Right ventricle myocardium superior (tissue), 1 donor: ENCODE measurements at places on chromosomes 5 and 9.

GRCh38 chr5:97986069-97986468 is 787.4 kb upstream of the RGMB start:
- DNase-seq: no peak

DNA sequence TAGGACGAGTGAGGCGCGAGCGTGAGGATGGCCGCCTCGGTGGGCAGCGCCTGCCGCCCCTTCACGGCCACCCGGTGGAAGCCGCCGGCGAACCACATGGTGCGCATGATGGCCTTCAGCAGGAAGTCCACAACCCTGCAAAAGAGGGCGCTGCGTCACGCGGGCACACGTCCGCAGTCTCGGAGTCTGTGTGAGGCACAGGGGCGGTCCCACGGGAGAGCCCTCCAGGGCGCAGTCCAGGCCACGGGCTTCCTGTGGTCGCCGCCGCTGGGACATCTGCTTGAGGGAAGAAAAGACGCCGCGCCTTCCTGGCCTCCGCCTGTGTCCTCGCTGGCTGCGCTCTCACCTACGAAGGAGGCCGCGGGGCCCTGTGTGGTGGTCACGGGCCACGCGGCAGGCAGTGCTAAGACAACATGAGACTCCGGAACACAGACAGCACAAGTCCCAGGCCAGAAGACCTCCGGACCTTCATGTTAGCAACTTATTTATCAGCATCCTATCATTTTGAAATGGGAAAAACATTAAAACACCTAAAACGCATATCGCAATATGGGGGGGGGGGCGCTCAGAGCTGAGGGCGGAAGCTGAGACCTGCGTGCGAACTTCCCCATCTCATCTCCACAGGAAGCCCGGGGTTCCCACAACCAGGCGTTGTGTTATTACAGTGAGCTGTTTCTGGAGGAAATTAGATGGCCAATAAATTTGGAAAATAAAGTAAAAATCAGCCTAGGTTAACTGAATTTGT is 28.8 kb downstream of the LPCAT1 start:
- DNase-seq: peak; percentile 65

DNA sequence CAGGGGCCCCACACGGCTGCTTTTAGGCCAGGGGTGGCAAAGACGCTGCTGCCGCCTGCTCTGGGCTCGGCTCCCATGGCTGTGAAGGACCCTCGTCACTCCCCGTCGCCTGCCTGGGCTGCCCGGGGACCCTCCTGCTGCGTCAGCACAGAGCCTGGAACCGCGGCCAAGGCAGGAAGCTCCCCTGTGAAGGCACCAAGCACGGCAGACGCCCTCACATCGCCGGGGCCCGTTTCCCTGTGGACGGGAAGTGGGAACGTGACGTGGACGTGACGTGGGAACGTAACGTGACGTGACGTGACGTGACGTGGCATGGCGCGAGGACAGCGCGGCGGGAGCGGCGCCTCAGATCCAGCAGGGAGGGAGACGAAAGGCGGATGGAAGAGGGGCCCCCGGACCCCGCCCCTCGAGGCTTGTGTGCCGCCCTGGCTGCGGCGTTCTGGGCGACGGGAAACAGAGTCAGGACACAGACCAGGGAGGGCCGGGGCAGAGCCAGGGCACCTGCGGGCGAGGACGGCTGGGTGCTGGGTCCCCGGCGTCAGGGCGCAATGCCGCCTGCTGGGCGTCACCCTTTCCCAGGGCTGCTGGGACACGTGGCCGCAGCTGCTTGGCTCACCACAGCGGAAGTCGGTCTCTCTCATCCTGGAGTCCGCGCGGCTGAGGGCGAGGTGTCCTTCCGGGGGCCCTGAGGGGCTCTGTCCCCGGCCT is 53.1 kb downstream of the MRPL36 start:
- DNase-seq: peak; percentile 30

DNA sequence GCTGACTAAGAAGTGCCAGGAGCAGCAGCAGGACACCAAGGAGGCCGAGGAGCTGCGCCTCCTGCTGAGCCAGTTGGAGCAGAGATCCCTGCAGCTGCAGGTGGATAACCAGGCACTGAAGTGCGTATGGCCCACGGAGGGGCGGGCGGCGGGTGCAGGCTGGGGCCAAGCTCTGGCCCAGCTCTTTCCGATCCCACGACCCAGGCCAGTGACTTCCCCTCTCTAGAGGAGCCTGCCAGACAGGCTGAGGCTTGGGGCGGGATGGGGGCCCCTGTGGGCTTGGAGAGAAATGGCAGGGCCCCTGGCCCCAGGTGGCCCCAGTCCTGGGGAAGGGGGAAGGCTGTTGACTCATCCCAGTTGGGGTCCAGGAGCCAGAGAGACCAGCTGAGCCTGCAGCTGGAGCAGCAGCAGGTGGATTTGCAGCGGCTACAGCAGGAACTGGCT is 3.6 kb downstream of the PTRH1 start:
- DNase-seq: no peak

DNA sequence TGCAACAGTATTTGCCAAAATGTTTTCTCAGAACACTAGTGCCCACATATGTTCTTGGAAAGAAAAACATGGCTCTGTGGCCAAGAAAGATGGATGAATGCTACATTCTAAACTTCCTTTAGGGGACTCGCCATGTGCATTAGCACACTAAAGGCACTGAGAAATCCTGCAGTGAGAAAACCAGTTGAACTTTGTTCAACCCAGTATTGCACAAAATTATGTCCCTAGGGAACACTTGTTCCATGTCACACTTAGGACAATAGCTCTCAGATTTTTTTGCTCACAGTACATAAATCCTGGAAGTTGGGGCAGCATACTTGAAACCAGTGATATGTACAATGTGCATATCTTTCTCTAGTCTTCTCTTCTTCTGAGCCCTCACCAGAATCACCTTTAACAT is 96.6 kb downstream of the ADRB2 start:
- DNase-seq: no peak

DNA sequence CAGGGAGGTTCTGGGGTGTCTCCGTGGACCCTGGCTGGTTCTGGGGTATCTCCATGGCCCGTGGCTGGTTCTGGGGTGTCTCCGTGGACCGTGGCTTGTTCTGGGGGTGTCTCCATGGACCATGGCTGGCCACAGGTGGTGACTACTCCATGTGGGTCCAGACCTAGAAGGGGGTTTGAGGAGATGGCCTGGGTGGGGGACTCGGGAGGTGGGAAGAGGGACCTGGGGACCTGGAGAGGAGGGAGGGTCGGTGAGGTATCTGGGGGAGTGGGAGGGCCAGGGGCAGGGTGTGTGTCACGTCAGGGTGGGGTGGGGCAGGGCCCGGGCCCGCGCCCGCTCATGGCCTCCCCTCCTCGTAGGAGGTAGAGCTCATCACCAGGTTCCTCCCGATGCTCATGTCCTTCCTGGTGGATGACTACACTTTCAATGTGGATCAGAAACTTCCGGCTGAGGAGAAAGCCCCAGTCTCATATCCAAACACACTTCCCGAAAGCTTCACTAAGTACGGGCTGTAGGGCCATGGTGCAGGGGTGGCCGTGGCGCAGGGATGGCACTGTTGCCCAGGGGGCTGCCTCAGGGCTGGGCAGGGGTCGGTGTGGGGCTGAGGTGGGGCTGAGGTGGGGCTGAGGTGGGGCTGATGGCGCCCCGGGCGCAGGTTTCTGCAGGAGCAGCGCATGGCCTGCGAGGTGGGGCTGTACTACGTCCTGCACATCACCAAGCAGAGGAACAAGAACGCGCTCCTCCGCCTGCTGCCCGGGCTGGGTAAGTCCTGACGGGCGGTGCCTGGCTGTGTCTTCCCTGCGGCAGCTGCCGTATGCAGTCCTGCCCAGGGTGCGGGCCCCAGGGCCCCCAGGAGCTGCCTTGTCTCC is 10.7 kb upstream of the TOR4A start:
- DNase-seq: no peak

DNA sequence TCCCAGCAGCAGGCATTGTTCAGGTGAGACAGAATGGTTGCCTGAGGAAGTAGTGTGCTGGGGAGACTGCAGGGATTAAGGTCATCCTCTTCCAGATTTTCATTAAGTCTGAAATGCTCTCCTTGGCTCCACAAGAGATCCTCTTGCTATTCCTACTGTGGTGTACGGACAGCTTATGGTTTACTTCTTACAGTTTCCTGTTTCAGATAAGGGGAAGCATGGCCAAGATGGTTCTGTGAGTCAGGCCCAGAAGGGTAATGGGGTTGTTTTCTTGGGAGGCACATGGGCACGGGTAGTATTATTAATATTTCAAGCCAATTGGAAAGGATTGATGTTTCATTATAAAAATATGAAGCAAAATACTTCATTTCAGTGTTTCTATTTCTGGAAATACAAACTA is 42.9 kb downstream of the GLRX start:
- DNase-seq: no peak

DNA sequence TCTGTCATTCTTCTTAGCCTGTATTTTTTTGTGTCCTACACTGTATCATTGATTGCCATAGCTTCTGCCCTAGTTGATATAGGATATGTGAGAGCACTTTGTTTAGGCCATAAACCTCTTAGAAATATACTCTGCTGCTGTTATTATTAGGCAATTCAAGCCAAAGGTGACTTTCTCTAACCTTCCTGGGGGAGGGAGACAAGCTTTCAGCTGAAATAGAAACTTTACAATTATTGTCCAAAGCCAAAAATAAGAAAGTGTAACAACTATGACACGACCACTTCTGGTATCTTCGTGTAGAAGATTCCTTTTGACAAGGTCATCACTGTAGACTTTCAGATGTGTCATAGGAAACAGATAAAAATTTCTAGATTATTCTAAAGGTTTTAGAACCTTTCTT is 12.2 kb upstream of the CSNK1A1 start:
- DNase-seq: no peak

- peak; percentile 25 for DNase-seq
Measured at GRCh38 chr5:28808967-28809810, 1770.8 kb upstream of the CDH9 start.

- DNase-seq: no peak
Measured at GRCh38 chr9:136769710-136770191, 5.4 kb upstream of the LCN15 start.

DNA sequence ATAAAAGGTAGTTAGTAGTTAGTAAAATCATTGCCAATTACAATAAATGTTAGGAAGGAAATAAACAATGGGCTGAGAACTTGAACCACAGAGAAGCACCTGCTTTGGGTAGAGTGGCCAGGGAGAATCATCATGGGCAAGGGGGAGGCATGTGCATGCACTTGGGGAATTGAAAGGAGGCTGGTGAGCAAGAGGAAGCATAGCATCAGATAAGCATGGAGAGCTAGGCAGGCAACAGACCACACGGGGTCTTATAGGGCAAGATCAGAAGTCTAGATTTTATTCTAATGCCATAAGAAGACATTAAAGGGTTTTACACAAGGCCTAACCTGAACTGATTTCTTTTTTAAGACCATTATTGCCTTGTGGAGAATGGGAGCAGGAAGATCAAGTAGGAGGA is 93.4 kb downstream of the PIP5K1B start:
- DNase-seq: no peak

- peak; percentile 77 for DNase-seq
Measured at GRCh38 chr9:134929193-134930158, 11.8 kb upstream of the FCN1 start.

DNA sequence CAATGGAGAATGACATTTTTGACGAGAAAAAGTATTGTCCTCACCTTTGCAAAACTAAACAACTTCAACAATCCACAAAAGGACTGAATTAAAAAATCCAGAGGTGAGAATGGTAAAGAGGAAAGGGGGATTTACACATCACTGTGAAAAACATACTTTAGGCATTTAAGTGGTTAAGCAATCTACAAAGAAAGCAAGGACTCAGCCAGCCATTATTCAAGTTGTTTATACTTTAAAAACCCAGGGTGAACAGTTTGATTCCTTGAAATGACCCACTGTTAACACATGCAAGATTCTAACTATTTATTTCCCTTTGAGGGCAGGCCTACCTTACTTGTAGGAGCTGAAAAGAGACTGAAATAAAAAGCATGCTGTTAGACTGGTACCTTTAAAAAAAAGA is 29.3 kb downstream of the TUT7 start:
- no peak for DNase-seq

DNA sequence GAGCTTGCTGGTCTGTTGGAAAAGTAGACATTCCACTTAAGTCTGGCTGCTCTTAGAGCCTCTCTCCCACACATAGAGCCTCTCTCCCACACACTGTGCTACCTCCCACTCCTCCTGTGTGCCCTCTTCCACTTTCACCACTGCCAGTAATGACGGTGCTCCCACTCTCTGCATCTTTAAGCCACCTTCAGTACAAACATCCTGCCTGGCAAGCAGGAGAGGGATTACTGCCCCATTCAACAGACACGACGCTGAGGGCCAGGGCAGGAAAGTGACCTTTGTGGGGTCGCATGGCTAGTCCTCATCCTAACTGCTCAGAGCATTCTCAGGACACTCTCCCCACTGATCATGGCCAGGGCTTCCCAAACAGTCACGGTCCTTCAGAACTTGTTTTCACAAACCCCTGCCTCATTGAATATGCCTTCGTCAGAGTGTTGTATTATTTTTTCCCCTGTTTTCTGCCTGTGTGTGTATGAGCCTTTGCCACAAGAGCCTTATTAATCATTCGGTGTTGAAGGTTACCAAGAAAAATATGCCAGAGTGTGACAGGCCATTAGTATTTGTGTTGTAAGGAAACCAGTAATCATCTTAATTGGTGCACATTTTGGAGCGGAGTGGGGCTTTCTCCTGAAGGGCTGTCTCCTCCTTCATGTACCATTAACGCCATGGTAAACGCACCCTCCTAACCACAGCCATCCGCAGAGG is 87.1 kb upstream of the SAP30L start:
- DNase-seq: no peak
